ENCODE measurements at places on chromosomes 3 and 15. TPM values are rescaled to one million over a fixed set of nuclear protein-coding genes. Genes with fewer than 3 reads are reported as not detected.

GRCh38 chr15:75029378-75030022, 6.1 kb downstream of the PPCDC start:
- DNase-seq, result peak; percentile 83

GRCh38 chr3:186361762-186362536, at the start of gene DGKG:
TSS of gene DGKG (minus strand) at chr3:186362234. CDS start at chr3:186320459, 41,775 bp downstream.
- no peak for DNase-seq

DNA sequence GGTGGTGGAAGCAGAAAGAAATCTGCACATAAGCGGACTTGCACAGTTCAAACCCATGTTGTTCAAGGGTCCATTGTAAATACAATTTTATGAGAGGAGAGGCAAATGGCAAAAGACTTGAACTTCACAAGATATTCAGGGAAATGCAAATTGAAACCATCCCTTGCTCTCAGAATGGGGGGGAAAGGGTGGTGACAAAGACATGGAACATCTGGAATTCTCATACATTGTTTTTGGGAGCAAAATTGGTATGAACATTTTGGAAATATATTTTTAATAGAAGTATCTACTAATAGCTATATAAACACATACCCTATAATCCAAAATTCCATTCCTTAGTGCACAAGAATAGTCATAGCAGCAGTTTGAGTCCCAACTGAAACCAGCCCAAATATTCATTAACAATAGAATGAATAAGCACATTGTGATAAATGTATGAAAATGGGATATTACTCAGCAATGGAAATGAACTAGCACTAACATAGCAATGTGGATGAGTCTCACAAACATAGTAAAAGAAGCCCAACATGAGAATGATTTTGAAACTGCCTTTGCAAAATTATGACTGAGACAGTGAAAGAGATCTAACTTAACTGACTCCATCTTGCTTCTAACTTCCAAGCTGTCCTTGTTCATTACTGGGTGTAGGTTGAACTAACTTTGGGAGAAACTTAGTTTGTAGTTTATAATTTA, 77.2 kb downstream of the CD200R1L start:
- DNase-seq, result no peak

The ATP8B4 gene
- polyA plus RNA-seq, result 3.0 TPM

Measured in muscle of back (tissue), 13 donors.